ENCODE measurements at places on chromosomes 16 and 17.

GRCh38 chr17:60393840-60394723 lies 2.1 kb upstream of the USP32 start:
- no peak for DNase-seq

DNA sequence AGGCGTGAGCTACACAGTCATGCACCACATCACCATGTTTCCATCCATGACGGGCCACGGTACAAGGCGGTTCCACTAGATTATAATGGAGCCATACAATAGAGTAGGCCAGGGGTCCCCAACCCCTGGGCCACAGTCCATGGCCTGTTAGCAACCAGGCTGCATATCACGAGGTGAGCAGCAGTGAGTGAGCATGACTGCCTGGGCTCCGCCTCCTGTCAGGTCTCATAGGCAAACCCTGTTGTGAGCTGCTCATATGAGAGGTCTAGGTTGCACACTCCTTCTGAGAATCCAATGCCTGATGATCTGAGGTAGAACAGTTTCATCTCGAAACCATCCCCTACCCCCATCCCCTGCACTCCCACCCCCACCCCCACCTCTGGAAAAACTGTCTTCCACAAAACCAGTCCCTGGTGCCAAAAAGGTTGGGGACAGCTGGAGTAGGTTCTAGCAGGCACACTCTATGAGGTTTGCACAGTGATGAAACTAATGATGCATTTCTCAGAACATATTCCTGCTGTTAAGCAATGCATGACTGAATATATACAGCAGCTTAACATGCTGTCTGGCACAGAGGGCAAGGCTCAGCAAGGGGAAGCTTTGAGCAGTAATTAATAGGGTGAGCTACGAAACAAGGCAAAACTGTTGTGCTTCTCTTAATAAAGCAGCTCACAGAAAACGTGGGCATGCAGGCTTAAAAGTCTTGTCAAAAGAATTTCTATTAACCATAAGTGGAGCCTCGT lies 108.0 kb downstream of the VPS53 start:
- no peak for DNase-seq

- DNase-seq: no peak
These were observed 49.0 kb upstream of the PIK3R6 start for GRCh38 chr17:8916466-8916865.

DNA sequence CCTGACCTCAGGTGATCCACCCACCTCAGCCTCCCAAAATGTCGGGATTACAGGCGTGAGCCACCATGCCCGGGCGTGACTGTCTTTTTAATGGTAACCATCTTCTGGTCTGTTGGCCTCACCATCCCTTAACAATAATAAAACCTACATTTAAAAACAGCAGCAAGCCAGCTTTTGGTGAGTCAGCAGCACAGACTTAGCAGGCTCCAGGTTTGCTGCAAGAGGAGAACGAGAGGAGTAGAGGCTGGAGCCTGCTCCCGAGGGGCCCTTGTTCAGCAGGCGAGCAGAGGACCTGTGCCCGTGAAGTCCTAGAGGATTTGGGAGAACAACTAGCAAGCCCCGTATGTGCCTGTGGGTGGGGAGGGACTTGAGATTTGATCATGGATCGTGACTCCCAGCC lies 35.7 kb downstream of the MYH13 start:
- DNase-seq: no peak

DNA sequence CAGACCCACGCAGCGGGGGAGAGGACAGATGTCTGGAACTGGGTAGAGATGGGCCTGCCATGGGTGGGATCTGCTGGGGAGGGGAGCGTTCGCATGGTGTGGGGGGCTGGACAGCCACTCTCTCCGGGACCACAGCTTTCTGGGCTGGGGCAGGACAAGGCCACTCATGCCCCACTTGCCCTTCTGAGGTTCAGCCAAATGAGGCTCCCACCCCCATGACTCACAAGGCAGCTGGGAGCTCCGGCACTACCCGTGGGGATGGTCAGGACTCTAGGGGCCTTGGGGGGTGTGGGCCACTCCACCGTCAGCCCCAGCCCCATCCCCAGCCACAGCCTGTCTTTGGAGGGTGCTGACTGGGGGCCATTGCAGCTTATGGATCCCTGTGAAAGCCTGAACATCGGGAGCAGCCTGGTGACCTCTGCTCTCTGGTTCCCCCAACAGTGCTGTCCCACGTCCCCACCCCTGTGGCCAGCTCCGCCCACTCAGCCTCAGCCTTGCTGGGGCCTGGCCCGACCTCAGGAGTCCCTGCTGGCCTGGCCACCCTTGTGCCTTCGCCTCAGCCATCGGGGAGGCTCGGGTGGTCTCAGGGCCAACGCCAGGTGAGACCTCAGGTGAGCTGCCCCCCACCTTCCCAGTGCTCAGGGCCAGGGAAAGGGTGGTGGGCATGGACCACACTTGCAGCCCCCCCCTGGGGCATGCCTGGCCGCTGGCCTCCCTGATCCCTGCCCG lies 4.7 kb upstream of the CDH15 start:
- DNase-seq: no peak

DNA sequence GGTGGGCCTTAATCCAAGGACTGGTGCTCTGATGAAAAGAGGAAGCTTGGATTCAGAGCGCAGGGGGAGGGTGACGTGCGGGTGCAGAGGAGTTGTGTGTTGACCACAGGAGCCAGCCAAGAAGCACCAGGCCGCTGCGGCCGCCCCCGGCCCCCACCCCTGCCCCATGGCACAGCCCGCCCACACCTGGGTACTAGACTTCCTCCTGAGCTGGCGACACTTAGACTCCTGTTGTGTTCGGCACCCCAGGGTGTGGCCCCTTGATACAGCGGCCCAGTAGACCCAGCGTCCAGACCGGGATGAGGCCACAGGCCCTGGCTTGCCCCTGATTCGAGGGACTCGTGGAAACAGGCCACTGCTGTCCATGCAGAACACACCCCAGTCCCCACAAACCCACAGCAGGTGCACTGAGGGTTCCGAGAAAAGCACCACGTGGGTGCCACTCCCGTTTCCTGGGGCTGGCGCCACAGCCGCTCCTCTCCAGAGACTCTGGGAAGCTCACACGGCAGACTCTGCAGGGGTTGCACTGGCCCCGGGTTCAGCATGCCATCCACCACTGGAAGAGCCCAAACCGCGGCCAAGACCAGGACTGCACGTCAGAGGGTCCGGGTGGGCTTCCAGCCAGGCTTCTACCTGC lies 5.7 kb upstream of the SNAI3 start:
- no peak for DNase-seq

GRCh38 chr17:51647826-51648225 lies 387.5 kb downstream of the UTP18 start:
- no peak for DNase-seq

DNA sequence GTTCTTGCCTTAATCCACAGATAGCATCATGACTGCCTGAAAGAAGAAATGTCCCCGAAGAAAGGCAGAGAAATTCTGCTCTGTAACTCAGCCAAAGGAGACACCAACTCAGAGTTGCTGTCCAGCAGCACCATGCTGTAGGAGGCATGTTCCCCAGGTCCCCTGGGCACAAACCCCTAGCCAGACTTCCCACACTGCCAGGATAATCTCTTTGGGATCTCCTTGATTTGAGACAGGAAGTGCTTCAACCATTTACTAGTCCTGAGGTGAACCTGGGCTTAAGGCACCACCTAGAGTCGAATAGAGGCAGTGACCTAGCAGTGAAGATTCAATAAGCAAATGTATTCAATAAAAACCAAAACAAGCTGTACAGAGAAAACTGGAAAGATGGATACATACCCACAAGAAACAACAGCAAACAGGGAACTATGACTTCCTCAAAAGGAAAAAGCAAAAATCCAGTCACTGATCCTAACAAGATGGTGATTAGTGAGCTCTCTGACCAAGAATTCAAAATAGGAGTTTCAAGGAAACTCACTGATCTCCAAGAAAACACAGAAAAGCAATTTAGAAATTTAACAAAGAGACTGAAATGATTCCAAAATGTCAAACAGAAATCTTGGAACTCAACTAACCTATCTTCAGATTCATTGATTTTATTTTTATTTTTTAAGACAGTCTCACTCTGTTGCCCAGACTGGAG lies 5.7 kb downstream of the OR4D2 start:
- no peak for DNase-seq

GRCh38 chr16:49739381-49739780 lies 116.5 kb downstream of the ZNF423 start:
- DNase-seq: no peak

GRCh38 chr16:11586378-11586855 lies 302 bp downstream of the LITAF start:
- no peak for DNase-seq

GRCh38 chr17:34858591-34859565 lies 102.4 kb downstream of the CCT6B start:
- no peak for DNase-seq

DNA sequence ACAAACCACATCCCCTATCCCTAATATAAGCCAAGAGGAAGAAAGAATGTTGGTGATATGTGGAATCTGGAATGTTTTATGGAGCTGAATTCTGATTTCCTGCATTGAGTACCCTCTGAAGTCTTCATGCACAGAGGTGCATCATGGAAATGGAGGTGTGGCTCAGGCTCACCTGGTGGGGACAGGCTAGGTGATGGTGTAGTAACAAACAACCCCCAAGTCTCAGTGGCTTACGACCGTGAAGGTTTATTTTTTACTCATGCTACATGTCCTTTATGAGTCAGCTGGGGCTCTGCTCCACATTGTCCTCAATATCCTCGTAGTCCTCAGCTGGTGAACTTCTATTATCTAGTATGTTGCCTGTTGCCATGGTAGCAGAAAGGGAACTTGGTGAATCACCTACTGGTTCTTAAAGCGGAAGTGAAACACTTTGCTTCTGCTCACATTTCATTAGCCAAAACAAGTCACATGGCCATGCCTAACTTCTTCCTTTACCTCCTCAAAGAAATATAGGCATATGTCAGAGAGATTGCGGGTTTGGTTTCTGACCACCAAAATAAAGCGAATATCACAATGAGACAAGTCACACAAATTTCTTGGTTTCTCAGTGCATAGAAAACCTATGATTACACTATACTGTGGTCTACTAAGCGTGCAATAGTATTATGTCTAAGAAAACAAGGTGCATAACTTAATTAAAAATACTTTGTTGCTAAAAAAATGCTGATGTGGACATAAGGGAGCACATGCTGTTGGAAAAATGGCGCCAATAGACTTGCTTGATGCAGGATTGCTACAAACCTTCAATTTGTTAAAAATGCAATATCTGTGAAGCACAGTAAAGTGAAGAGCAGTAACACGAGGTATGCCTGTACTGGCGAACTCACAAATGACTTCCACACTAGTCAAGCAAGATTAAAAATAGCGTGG lies at the start of gene PMFBP1:
Gene PMFBP1, minus strand, starts transcription at position 51 of the 930 bp plus-strand sequence. CDS start 947 bp downstream, outside the sequence.
- DNase-seq: no peak

GRCh38 chr17:2232244-2232638 lies 71.3 kb downstream of the SMG6 start:
- no peak for DNase-seq

- DNase-seq: no peak
These were observed 123.2 kb upstream of the NLRP1 start for GRCh38 chr17:5707482-5707881.

- DNase-seq: no peak
These were observed 15.1 kb upstream of the ERN2 start for GRCh38 chr16:23728112-23728477.

GRCh38 chr16:80285104-80285503 lies 255.7 kb upstream of the DYNLRB2 start:
- DNase-seq: no peak

- DNase-seq: no peak
These were observed 3.3 kb downstream of the DPEP3 start for GRCh38 chr16:67977005-67977404.

GRCh38 chr17:37844158-37844976 lies 79.8 kb upstream of the TBC1D3K start:
- peak; percentile 17 for DNase-seq

GRCh38 chr17:77749321-77749751 lies 209.2 kb upstream of the TNRC6C start:
- DNase-seq: no peak

GRCh38 chr16:82195917-82196494 lies 26.0 kb upstream of the MPHOSPH6 start:
- DNase-seq: no peak

DNA sequence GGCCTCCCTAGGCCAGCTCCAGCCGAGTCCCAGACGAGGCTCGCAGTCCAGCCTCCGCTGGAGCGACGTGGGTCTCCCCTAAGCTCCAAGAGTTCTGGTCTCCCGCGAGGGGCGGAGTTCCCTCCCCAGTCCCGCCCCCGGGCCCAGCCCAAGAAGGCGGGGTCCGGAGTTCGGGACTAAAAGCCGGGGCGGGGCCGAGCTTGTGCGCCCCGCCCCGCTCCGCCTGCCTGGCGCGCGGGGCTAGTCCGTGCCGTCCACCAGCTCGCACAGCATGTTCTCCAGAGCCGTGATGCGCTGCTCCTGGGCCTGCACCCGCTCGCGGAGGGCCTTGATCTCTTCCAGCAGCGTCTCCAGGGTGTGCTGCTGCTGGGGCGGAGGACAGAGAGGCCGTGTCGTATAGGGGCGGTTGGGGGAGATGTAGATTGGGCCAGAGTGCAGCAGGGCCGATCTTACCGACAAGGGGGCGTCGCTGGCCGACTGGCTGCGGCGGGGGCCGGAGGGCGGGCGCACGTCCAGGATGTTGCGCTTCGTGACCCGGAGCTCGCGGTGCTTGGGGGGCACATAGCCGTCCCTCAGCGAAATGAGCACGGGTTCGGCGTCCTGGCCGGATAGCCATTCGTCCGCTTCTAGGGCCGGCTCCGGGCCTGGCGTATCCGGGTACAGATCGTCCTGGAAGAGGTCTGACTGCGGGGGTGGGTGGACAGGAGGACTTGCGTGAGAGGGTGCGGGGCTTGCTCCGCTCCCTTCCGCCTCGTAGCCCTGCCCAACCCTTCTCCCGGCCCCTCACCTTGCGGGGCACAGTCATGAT lies 7.0 kb downstream of the CORO6 start:
- DNase-seq: peak; percentile 78

GRCh38 chr17:56902348-56902747 lies 11.5 kb downstream of the TRIM25 start:
- no peak for DNase-seq

- no peak for DNase-seq
These were observed 44.1 kb upstream of the DOC2B start for GRCh38 chr17:225551-225950.

- peak; percentile 44 for DNase-seq
These were observed 140.5 kb downstream of the SEC14L1 start for GRCh38 chr17:77281122-77281903.

DNA sequence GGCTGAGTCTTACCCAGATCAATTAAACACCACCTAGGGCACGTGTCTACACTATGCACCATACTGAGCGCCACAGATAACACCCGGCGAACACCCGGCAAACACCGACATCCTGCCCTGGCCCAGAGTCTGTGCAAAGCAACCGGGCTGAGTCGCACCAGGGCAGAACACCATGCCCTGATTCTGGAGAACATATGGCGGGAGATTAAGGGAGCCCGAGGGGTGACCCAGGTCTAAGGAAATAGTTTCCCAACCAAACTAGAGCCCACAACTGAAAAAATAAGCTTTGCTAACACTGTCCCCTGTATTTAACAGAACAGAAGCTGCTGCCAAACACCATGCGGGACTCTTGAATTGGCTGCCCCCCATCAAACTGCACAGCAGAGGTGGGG lies 22.1 kb downstream of the MYO18A start:
- no peak for DNase-seq

- no peak for DNase-seq
These were observed 23.8 kb downstream of the LDHD start for GRCh38 chr16:75092777-75093176.
